NAMALWA (cell line): ENCODE measurements at places on chromosomes 7 and 10.
A peak's percentile ranks its signal among the peaks of the same experiment; 100 is the strongest.

DNA sequence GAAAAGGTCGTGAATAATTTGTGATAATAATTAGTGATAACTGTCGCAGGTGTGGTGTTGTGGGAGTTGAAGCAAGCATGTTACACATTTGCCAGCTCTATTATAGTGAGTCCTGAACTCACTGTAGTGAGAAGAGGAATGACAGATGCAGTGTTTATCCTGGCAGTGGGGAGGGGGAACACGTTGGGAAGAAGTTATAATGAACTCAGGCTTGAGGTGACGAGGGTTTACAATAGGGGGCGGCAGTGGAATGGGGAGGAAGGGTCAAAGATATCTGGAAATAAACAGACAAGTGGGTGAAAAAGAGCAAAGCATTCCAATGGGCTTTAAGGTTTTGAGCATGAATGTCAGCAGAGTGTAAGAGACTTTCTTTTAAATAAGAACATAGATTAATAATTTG, 49.6 kb downstream of the ITPRID1 start:
- DNase-seq = no peak

GRCh38 chr10:97759158-97759887, 12.5 kb downstream of the SFRP5 start:
- peak; percentile 56 for DNase-seq

GRCh38 chr7:134850066-134850465, 70.6 kb downstream of the CALD1 start:
- no peak for DNase-seq

DNA sequence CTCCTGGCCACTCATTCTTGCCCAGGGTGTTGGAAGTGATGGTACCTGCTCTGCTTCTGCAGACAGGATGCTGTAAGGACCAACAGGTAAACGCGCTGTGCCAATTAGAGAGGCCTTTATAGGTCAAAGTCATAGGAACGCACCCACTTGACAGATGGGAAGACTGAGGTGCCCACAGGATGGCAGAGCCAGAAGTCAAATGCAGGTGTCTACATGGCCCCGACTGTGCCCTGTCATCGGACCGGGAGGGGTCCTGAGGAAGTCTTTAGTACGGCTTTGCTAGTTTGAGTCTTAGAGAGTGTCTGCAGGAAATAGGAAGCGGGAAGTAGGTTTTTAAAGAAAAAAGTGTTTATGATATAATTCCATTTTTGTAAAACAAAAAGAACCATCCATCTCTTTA, 57.3 kb downstream of the HK1 start:
- DNase-seq = no peak

GRCh38 chr10:114283091-114283490, 44.0 kb downstream of the VWA2 start:
- no peak for DNase-seq

GRCh38 chr7:9504678-9505077, 1071.3 kb downstream of the NXPH1 start:
- DNase-seq = no peak

DNA sequence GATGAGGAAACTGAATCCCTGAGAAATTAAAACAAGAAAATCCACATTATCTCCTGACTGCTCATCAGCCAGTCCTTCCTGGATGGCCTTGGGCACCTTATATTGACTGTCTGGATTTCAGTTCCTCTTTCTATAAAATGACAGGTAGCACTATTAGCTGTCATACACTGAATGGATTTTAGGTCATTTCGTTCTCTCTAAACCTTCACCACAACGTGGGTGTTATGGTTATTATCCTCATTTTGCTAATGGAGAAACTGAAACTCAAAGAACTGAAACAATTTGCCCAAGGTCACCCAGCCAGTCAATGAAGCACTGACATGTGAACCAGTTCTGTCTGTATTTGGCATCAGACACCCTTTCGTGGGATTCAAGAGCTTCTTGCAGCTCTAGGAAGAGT, 193.8 kb downstream of the CYP26A1 start:
- peak; percentile 51 for DNase-seq
